Epithelial cell of proximal tubule (primary cell): ENCODE measurements at places on chromosomes 16 and 17.

DNA sequence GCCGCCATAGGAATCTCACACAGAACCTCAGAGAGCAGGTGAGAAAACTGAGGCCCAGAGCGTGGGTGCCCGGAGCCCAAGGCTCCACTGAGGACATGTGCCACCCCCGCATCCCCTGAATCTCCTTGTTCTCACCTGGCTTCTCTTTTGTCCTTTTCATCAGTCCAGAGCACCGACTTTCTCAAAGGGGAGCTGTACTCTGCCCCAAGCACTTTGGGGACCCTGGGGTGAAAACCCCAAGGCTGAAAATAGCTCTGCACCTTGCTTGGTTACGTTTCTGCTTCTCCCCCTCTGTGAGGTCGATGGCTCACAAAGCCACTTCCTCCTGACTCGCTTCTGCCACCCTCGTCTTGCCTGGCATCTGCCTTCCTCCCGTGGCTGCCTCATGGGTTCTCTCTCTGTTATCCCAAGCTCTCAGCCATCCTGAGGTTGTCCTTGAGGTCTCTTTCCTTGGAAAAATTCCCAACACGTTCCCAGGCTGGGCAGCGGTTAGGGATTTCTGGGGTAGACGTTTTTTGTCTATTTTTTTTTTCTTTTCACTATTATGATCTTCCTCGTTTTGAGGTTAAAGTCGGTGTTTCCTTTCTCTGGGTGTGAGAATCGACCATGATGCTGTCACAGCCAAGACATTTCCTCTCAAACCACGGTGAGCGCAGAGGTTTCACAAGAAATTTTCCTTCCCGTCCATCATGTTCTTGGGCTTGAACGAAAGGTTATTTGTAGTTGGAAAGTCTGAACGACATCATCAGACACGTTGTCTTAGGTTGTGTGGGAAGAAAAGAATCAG, 37.2 kb downstream of the IRF8 start:
- DNase-seq: no peak

GRCh38 chr17:78808163-78808562, 26.1 kb upstream of the CYTH1 start:
- DNase-seq: no peak

GRCh38 chr16:67016681-67017420, 12.1 kb upstream of the CBFB start:
- no peak for DNase-seq

GRCh38 chr17:75525806-75526554, 483 bp downstream of the LLGL2 start:
- no peak for DNase-seq

DNA sequence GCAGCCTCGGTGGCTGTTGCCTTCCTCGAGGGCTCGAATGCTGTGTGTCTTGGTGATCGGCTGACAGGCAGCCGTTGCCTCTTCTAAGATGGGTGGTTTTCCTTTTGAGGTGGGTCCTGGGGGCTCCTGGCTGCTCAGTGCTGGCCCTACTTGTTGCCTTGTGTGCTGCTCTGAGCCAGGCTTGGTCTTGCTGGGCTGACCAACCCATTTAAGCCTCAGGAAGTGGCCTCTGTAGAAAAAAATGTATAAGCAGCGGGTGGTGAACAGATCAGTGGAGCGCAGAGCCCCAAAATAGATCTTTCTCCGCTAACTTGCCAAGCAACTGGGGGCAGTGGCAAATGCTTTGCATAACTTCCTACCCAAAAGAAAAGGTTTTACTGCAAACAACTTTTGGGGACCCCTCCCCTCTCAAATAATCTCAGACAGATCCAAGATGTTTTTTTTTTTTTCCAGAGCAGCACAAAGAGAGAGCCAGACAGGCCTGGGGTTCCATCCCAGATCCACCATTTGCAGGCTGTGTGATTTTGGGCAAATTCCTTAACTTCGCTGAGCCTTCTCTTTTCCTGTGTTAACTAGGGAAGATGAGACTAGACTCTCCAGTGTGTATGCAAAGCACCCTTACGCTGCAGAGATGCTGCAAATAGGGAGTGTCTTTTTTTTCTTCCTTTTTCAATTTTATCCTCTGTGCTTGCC, 42.5 kb downstream of the PLCG2 start:
- DNase-seq: no peak

DNA sequence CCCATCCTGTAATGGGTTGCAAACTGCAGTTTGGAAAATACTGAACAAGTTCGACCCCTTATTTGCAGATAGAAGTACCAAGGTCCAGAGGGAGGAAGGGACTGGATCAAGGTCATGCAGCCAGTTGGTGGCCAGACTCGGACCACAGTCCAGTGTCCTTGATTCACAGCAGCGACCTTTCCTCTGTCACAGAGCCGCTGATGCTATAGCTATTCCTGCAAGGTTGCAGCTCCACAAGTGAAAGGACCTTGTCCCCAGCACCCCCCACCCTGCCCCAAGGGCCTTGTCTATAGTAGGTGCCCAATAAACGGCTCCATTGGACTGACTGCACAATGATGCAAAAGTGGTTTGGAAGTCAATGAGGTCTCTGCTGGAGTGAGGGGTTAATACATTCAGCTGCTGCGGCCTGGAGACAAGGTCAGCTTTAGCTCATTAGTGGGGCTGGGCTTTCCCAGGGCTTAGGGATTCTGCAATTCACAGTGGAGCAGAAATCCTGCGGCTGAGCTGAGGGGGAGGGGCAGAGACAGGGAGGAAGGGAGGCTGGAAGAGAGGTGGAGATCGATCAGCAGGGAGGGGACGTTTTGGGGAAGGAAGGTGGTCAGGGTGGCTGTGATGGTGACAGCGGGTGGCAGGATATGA, 13.4 kb upstream of the CRHR1 start:
- DNase-seq: no peak

GRCh38 chr17:15169676-15170075, 95.5 kb downstream of the PMP22 start:
- DNase-seq: no peak

DNA sequence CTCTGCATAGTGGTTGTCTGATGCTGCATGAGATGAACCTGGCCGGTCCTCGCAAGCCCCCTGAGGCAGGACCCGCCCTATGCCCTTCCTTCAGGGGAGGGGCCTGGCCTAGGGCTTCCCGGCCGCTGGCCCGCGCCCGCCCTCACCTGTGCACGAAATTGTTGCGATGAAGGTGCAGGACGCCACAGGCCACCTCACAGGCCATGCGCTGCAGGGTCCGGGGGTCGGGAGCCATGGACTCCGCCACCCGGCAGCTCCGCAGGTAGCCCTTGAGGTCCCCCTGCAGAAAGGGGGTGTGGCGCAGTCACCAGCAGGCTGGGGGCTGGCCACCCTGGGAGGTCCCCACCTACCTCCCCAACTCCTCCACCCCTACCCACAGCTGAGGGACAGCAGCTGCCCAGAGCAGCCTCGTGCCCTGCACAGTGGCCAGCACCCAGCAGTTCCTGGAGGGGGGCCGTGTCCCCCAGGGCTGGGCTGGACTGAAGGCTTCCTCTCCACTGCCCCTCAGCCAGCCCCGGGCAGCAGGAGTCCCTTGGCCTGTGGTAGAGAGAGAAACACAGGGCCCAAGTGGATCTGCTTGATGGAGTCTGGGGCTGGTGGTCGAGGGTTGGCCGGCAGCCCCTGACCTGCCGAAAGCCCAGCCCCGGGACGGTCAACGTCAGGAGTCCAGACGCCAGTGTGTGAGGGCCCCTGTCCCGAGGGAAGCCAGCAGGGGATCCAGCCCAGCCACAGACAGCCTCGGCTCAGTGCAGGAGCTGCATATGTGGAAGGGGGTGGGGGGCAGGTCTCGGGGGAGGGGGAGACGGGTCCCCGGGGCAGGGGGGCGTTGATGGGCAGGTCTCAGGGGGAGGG, 38.8 kb upstream of the PVALEF start:
- no peak for DNase-seq

- DNase-seq: no peak
These were observed 6.4 kb downstream of the MRM3 start for GRCh38 chr17:788551-788950.

- DNase-seq: no peak
These were observed 69.4 kb upstream of the CREBBP start for GRCh38 chr16:3949946-3950342.

DNA sequence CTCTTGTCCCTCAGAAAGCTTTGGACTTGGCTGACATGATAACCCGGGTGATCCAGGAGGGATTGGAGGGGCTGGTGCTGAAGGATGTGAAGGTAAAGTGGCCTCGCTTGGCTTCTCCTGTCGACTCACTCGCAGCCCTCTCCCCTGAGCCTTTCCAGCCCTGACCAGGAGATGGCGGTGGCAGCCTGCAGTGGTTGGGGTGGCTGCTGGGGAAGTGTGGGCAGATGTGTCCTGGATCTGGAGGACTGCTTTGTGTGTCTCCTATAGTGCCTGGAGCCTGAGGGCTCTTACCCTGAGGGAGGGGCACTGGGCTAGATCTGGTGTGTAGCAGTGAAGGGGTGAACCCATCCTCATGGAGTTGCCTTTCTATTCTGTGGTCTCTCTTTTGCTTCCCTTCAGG, 17.9 kb downstream of the LIG3 start:
- DNase-seq: no peak

GRCh38 chr16:74756203-74756602, 18.4 kb downstream of the FA2H start:
- DNase-seq: no peak

- no peak for DNase-seq
These were observed 2.1 kb upstream of the NHERF1 start for GRCh38 chr17:74746376-74746775.

- no peak for DNase-seq
These were observed 9.2 kb downstream of the PRPSAP2 start for GRCh38 chr17:18866866-18867813.

GRCh38 chr17:49494986-49495841, at the start of gene NGFR:
Gene NGFR, plus strand, starts transcription at chr17:49495293. Its CDS starts 125 bp downstream, at chr17:49495418.
- DNase-seq: no peak

- no peak for DNase-seq
These were observed 559 bp downstream of the MVD start for GRCh38 chr16:88662222-88662842.

DNA sequence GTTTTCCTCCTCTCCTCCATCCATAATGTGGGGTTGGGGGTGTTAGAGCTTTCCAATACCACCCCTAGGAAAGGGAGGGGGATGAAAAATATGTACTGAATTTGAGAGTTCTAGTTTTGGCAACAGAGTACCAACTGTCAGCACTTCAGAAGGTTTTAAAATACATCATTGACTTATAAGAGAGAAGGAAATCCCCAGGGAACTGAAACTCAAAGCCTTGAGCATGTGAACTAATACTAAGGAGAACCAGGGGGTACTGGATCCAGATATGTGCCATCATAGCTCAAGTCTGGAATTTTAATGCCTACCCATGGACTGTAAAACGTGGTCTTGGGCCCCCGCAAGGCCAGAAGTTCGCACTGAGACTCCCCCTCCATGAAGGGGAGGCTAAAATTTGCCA, 15.8 kb downstream of the CACNG5 start:
- no peak for DNase-seq

GRCh38 chr16:48125888-48126287, 29.9 kb downstream of the ABCC12 start:
- DNase-seq: no peak

- DNase-seq: no peak
These were observed 164.7 kb upstream of the CACNG5 start for GRCh38 chr17:66670206-66670605.

GRCh38 chr17:17058304-17058703, 16.0 kb downstream of the MPRIP start:
- DNase-seq: no peak

- DNase-seq: no peak
These were observed 39.4 kb downstream of the WSCD1 start for GRCh38 chr17:6109536-6109935.

DNA sequence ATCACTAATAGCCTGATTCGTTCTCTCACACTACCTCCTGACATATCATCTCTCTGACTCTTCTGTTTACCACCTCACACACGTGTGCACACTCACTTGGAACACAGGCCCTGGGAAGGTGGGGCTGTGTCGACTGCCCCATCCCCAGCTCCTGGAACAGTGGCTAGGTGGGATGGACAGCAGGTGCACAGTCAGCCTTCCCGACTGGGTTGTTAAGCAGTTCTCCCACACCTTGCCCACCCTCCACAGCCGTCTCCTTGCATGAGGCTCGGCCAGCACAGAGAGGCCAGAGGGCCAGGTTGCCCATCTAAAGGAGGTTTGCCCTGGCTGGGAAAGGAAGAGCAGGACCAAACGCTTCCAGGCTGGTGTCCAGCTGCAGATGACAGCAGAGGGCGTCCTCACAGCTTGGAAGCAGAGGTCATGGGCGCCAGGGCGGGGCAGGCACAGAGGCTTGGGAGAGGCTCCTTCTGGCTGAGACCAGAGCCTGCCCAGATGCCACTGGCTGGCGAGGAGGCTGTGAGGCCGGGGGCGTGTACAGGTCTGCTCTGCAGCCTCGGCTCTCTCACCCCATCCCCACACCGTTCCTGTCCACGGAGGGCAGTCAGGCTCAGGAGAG, 92.8 kb downstream of the AMFR start:
- DNase-seq: no peak

- no peak for DNase-seq
These were observed 3.6 kb downstream of the CRAMP1 start for GRCh38 chr16:1615761-1616160.

DNA sequence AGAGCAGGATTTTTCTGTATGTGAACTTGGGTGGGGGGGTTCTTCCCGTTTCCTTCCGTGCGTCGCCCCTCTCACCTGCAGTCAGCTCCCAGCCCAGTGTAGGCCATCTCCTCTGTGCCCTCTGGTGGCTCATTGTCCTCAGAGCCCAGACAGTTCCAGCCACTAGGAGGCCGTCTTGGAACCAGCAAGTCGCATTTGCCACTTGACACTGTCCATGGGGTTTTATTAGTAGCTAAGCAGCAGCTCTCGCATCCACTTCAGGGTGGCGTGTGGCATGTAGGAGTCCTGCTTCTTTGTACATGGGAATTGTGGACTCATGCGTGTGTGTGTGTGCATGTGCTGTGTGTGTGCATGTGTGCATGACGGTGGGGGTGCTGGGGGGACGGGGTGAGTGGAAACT, 74.0 kb downstream of the SEC14L1 start:
- DNase-seq: no peak

- DNase-seq: no peak
These were observed 18.6 kb downstream of the PRCD start for GRCh38 chr17:76558198-76559095.

GRCh38 chr17:77444628-77444983, 303.8 kb downstream of the SEC14L1 start:
- no peak for DNase-seq
